ENCODE measurements at places on chromosomes 1 and 21.

- DNase-seq = no peak
These were observed 49.7 kb downstream of the APP start for GRCh38 chr21:26120828-26121227.

DNA sequence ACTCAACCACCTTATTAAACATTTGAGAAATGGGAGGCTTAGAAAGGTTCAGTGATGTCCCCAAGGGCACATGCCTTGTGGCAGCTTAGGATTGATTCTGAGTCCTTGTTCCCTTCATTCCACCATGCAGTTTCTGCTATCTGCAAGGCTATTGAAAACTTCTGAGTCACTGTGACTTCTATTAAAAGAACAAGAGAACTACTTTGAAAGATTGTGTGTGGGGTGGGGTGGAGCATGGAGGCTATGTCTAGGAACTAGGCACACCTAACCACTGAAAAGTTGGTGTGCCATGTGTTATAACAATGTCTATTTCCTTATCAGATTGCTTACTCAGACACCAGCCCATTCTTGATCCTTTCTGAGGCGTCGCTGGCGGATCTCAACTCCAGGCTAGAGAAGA, 10.8 kb downstream of the MTARC1 start:
- no peak for DNase-seq

- no peak for DNase-seq
These were observed 11.1 kb upstream of the FABP3 start for GRCh38 chr1:31383967-31384366.

GRCh38 chr1:10717296-10718082, 79.0 kb downstream of the CASZ1 start:
- DNase-seq = no peak

DNA sequence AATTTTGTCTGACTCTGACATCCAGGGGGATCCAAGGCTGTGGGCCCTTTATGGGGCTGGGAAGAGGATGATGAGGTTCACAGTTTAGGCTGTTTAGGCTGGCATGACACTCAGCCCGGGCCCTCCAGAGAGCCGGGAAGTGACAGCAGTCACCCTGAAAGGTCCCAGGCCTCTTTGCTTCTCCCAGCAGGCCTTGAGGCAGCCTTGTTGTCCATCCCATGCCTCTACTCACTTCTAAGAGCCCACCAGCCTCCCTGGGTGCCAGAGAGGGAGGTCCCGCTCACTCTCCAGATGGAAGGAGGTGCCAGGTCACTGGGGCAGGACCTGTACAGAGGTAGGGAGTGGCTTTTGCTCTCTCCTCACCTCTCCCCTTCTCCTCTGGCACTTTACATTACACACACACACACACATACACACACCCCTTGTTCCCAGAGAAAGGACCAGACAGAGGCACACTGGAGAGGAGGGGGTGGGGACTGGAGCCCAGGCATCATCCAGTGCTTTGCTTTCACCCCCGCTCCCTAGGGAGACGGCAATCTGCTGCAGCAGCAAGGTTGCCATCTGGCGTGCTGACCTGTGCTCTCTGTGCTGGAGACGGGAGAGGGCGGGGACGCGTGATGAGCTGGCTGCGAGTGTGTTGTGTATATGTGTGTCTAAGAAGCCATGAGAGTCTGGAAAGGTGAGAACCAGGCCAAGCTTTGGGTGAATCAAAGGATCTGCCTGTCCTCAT, 4.6 kb downstream of the KLHDC8A start:
- DNase-seq = no peak

DNA sequence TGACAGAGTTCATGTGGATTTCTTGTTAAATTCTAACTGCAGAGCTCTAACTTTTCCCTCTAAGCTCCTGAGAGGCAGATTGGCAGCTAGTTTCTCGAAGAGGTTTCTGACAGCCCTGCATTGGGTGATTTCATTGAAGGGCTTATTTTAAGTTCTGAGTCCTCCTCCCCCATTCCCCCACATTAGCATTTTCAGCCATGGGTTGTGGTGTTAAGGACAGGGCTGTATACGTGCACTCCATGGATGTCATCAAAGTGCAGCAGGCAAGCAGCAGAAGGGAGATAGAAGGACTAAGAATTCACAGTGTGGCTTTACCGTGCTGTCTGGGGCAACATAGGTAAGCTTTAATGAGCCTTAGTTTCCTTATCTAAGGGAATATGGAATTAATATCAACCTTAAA, 19.0 kb downstream of the CRYZ start:
- DNase-seq = no peak

DNA sequence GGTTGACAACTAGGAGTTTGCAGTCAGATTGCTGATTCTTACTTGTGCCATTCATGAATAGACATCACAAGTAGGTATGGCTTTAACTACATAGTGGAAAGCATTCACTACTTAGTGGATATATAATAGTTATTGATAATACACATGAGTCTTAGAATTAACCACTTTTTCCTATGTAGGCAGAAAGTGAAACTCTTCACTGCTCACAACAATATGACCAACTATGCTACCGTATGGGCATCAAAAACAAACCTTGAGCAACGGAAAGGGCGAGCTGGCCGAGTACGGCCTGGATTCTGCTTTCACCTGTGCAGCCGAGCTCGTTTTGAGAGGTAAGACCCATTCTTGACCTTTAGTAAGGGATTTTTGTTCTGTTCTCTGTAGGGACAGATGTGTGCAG, 38.7 kb downstream of the DHX9 start:
- no peak for DNase-seq

GRCh38 chr1:212589446-212589845, 19.1 kb upstream of the ATF3 start:
- no peak for DNase-seq

DNA sequence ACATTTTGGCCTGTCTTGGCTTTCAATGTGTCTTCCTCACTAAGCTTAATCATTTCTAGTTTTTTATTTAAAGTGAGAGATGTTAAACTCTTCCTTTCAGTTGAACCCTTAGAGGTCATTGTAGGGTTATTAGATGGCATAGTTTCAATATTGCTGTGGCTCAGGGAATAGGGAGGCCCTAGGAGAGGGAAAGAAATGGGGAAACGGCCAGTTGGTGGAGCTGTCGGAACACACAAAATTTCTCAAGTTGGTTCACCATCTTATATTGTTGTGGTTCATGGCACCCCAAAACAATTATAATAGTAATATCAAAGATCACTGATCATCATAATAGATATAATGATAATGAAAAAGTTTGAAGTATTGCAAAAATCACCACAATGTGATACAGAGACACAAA, 31.4 kb upstream of the KAZN start:
- DNase-seq = no peak

DNA sequence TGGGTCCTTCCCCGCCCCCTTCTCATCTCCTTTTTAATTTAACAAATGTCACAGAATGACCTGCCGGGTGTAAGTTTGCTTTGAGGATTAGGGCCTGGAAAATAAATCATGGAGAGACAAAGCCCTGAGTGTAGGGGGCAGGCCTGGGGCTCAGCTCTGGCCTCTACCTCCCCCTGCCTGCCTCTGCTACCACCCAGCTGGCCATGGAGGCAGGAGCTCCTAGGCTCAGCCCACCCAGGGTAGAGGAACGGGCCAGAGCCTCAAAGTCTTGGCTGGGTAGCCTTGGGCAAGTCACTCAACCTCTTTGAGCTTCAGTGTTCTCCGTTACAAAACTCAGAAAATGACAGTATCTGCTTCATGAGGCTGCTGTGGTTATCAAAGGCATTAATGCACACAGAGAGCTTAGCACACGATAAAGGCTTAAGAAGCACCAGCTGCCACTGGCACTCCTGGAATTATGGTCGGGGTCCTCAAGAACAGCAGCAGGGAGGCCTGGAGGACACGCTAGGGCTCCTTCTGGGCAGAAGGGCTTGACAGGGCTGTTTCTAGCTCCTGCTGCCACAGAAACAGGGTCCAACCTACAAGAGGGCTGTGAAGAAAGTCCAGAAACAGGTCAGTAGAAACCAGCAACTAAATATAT, 39.0 kb downstream of the LRP8 start:
- DNase-seq = no peak

GRCh38 chr1:159015440-159015909, 5.8 kb downstream of the IFI16 start:
- DNase-seq = no peak

GRCh38 chr1:107439567-107439966, 298.7 kb downstream of the NTNG1 start:
- no peak for DNase-seq

DNA sequence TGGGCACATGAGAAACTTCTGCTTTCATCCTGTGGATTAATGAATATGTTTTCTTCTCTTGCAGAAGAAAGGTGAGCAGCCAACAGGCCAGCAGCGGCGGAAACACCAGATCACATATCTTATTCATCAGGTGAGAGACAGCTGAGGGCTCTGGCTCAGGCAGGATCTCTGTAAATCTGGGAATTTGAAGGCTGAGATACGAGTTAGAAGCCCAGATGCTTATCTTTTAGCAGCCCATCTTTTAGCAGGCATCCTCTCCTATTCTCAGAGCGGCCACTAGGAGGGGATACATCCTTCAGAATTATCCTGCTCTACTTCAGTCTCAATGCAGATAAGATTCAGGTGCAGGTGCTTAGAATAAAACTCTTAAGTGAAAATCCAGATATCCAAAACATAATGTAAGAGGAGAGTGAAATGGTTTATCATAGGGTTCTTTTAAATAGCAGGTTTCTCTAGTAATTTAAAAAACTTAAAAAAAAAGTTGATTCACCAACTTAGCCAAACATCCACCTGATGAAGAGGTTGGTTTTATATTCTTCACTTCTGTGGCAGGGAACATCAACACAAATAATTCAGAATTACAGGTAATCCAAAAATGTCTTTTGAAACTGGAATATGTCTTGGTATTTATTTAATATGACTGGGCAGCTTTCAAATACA, 19.3 kb downstream of the SH2D2A start:
- DNase-seq = no peak

DNA sequence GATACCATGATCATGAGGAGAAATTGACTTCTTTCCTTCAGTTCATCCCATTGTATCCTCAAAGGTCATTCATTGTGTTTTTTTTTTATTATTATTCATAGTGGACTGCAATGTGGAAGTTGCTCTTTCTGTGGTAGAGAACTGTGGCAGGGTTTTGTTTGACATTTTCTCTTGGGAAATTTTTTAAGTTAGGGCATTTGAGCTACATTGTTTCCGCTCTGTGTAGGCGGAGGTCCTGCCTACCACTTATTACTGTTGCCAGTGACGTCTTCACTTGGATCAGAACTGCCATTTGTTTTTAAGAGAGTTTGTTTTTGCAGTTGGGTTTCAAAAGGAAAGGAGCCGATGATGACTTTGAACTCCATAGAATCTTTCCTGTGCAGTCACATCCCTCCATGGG, 287.4 kb upstream of the FMN2 start:
- DNase-seq = no peak

DNA sequence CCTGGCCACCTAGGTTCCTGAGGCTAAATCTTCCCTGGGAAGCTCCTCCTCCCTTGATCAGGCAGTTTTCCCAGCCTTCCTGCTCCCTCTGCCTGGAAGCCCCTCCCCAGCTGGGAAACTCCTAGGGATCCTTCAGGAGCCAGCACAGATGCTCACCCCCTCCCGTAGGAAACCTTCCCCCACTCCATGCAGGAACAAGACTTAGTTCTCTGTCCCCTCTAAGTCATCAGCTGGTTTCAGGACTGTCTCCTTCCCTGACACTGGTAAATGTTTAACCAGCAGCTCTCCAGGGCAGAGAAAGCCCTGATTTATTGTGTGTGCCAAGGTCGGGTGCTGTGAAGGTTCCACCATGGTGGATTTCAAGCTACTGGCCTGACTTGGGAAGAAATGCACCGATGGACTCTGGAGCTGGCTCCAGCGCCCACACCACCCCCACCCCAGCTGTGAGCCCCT, 25.0 kb downstream of the TTC39A start:
- DNase-seq = no peak

- DNase-seq = no peak
These were observed 8.8 kb upstream of the FGGY start for GRCh38 chr1:59288046-59288445.

DNA sequence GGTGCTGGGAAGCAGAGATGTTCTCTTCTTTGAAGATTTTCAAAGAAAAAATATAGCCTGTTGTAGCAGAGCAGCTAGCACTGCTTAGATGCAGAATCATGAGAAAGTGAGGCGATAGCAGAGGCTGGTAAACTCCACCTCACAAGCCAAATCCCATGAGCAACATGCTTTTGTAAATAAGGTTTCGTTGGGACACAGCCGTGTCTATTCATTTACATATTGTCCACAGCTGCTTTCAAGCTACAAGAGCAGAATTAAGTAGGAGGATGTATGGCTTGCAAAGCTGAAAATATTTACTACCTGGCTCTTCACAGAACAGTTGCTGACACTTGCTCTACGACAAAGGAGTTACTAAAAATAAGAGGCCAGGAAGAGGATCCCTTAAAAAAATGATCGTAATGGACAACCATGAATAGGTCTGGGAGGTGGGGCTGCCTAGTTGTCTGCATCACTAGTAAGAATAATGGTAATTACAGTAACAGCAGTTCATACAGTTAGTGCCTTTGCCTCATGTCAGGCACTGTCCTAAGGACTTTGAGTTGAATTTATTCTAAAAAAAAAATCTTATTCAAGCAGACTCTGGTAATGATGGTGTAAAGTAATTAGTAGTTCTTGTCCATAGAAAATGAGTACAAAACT, 622.0 kb downstream of the KIF26B start:
- DNase-seq = no peak

GRCh38 chr21:35827004-35827403, 233.3 kb downstream of the SETD4 start:
- no peak for DNase-seq

- no peak for DNase-seq
These were observed 3.1 kb downstream of the NUAK2 start for GRCh38 chr1:205318231-205318991.

DNA sequence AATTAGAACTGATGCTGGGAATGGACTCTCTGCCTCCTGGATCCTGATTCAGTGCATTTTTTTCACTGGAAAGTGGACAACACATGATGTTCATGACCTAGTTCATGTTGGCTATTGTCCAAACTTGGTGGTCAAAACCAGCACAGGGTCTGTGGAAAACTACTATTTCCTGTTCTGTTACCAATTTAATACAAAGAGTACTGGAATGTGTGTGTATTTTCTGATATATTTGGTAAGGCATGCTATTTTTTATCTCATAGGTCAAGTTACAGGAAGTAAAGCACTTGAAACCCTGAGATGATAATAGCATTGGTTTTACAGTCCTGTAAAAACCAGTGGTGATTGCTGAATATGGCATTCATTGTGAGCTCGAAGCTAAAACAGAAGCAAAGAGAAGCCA, 89.9 kb downstream of the SGIP1 start:
- DNase-seq = no peak

All from cerebellar nuclear complex (tissue), 1 donor.